Stimulated activated CD8-positive, alpha-beta memory T cell treated with anti-CD3 and anti-CD28 coated beads, Interleukin-4, amount 100 ng/mL, for 1 hour (primary cell): ENCODE measurements at places on chromosomes 2 and 18.
A peak's percentile ranks its signal among the peaks of the same experiment; 100 is the strongest.

- no peak for DNase-seq
Observed at GRCh38 chr2:218853766-218854165, 5.8 kb upstream of the WNT6 start.

GRCh38 chr2:33268246-33268831 is 208.1 kb upstream of the RASGRP3 start:
- DNase-seq = no peak

DNA sequence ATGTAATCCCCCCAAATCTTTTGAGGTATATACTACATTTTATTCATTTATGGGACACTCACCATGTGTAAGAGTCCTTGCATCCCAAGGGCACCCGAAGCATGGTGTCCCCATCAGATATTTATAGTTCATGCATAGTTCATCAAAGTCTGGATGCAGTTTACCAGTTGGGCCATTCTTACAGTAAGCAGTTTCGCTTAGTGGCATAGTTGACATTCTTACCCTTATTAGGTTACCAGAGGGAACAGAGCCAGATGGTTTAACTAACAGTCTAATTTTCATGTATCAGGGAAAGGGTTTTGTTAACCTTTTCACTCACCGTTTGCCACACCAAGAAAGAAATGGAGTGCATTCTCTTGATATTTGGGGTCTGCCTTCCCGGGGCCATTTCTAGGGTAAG is 7.1 kb downstream of the ZNF407 start:
- DNase-seq = no peak

- DNase-seq = no peak
Observed at GRCh38 chr2:54054271-54054670, 61.1 kb upstream of the ACYP2 start.

DNA sequence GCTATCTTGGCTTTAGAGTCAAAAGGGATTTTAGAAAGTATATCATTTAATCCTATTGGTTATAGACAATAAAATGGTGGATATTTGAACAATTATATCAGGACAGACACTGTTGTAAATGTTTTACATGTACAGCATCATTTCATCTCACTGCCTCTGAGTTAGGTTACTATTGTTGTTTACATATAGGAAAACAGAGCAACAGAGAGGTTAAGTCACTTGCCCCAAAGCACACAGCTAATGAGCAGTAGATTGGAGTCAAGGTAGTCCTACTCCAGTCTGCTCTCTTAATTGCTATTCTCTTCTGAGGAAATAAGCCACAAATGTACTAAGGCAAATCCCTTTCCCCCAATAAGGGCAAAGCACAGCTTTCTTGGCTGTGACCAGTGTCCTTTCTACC is 142.9 kb downstream of the MTX2 start:
- no peak for DNase-seq

DNA sequence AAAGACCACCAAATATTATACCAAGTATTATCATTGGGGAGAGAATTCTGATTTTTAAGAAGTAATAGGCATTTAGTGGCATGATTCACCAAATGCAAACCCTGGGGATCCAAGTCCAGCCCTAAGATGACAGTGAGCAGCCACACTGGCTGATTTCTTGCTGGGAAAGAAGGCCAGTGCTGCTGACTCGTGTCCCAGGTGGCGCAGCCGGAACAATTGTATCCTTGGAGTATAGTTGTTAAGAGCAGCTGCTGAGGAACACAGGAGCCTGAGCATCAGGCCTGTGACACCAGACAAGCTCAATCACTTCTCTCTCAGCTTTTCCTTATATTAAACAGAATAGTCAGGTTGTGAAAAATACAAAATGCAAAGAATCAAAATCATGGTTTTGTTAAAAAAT is 48.4 kb downstream of the LRP1B start:
- DNase-seq = no peak

DNA sequence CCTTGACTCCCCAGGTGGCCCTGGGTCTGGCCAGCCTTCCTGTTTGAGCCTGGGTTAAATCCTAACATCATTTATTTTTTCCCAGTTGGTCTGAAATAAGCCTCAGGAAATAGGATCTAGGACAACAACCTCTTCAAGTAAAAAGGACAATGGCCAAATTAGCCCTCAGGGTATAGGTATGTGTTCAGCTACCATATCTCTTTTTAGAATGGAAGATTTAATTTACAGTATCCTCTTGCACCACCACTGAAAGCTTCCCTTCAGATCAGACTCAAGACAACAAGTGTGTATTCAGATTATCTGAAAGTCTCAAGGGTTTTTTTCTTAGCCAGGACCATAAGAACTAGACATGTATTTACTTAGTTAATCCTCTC is 61.6 kb upstream of the CXCR4 start:
- no peak for DNase-seq

GRCh38 chr2:123073371-123073770 is 951.7 kb upstream of the CNTNAP5 start:
- no peak for DNase-seq

- no peak for DNase-seq
Observed at GRCh38 chr2:196263181-196263747, 91.9 kb upstream of the STK17B start.

GRCh38 chr2:42117923-42118753 is 51.0 kb upstream of the EML4 start:
- no peak for DNase-seq

DNA sequence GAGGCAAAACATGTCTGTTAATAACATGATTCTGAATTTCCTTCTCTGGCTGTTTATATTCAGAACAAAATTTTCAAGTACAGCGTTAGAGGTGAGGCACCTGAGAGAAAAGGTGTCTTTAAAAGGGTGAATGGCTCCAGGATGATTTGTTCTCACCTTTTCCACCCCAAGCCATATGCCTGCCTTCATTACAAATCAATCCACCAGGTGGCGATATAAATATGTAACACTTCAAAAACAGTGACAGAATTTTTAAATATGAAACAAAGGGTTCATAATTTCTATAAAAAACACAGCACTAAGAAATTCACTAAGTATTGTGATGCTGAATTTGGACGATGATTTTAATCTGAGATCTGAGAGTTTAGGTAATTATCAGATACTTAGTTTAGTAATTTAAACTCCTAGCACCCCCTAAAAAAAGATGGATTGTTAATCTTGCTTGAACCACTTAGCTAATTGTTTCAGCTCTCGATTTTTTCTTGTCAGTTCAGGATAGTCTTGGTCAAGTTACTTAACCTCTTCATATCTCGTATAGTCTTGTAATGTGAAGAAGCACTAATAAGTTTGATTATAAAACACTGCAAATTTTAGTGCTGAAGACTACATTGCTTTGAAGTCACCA is 528.8 kb downstream of the CPS1 start:
- DNase-seq = no peak

- DNase-seq = no peak
Observed at GRCh38 chr18:52598921-52599320, 258.9 kb downstream of the DCC start.

GRCh38 chr18:73933685-73934084 is 213.9 kb downstream of the FBXO15 start:
- no peak for DNase-seq

DNA sequence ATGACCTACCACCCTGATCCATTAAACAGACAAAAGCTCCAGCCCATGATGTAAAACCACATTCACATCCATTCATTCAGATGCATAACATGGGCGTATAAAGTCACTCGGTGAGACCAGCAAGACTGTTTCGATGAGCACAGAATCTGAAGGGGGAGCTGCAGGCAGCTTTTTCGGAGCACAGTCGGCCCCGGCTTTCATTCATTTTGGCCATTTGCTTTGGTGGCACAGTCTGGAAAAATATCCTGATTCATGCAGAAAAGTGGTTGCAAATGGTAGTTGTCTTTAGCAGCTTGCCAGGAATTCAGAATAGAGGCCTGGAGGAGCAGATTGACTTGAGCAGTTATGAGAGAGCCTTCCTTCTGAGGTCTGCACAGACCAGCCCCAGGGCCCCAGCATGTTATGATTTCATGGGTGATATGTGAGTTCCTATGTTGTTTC is 11.2 kb downstream of the ARID5A start:
- no peak for DNase-seq

GRCh38 chr2:75801234-75801982 is 90.7 kb upstream of the GCFC2 start:
- DNase-seq = no peak

GRCh38 chr2:127254386-127254981 is 34.4 kb upstream of the CYP27C1 start:
- DNase-seq = no peak

DNA sequence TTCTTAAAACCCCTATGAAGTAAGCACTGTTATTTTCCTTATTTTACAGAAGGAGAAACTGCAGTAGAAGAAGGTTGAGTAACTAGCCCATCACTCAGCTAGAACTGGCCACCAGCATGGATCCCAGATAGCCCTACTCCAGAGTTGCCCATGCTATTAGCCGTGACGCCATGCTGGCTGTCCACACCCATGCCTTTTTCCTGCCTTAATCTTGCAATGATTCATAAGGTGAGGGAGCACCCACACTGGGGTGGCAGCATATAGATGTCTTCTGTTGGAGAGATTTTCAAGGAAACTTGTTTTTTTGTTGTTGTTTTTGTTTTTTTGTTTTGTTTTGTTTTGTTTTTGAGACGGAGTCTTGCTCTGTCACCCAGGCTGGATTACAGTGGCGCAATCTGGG is 204.1 kb upstream of the HAAO start:
- DNase-seq = no peak

DNA sequence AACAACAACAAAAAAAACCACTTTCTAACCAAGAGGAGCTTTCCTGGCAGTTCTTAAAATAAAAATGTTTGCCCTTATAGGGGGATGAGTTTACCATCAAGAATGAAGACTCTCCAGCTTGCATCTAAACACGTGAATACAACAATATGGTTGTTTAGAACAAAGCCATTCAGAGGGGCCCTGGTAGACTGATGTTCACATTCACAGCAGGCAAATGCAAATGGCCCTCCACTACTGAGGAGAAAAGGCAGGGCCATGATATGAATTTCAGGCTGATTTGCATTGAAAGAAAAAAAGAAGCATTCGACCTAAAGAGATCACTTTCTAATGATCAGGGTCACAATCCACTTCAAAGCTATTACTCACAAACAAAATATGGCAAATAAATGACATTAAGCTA is 65.3 kb upstream of the OTOS start:
- DNase-seq = no peak

DNA sequence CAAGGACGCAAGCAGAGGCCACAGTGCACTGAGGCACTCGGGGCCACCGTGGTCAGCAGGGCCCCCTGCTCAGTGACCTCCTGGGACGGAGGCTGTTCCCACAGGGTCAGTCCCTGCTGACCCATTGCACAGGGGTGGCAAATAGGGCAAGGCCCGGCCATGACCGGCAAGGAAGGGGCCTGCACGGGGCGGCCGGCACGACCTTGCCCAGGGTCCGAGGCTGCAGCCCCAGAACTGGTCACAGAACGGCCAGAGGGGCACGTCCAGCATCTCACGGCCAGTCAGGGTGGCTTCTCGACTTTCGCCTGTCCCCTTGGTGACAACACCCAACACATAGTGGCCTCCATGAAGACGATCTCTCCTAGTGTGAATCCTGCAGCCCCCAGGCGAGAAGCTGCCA is 27.6 kb upstream of the OTOS start:
- no peak for DNase-seq

- DNase-seq = peak; percentile 56
Observed at GRCh38 chr2:38535744-38536506, 66.8 kb downstream of the HNRNPLL start.

DNA sequence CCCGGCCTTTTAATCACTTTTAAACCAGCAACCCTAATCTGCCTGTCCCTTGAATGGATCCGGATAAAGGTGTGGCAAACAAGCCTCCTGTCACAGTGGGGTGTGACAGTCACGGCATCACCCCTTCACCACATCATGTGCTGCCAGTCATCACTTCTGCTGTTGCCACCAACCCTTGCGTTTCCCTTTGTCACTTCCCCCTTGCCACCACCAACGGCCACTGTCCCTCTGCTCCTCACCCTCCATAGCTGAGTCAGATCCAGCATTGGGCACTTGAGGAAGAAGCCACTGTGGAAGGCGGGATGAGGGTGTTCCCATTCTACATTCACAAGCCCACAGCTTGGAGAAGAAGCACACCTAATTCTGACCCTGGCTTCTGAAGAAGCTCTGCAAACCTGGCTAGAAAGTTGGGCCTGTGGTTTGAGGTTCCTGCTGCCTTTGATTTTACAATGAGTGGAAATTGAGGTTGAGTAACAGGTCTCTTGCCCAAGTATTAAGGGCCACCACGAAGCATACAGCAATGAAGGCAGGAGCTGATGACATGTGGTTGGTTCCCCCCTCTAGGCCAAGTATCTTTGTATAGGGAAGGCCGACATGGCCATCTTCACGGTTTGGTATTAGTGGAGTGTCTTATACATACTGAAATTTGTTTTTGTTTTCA is 22.9 kb upstream of the DARS1 start:
- DNase-seq = peak; percentile 15

DNA sequence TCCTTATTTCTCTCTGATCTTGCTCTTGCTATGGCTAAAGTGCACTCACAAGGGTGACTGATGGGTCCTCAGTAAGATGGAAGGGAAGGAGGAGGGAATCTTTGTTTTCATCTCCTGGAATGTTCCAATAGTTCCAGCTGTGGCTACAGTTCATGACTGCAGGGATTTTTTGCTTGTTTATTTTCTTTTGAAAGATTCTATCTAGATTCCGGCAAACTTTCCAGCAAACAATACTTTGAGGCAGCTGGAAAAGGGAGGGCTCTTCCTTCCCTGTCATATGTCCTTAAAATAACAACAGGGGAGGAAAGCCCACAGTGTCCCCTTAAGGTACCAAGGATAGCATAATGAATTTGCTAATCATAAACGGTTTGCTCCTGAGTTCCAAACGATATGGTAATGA is 111.3 kb upstream of the SLC14A2 start:
- DNase-seq = no peak

DNA sequence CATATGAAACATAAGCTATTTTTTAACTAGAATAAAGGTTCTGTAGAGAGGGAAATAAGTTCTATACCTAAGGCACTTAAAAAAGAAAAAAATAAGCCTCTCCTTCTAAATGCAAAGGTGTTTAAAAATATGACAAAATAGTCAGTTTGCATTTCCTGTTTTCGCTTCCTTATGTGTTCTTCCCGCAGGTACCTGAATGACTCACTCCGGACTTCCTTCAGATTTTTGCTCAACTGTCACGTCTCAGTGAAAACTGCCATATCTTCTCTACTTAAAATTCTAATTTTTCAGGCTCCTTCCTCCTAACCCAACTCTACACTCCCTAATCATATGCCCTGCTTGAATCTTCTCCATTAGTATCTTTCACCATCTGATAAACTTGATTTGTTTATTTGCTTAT is 1333.1 kb downstream of the LRP1B start:
- DNase-seq = no peak

- no peak for DNase-seq
Observed at GRCh38 chr2:127619203-127619590, 26.8 kb upstream of the GPR17 start.

GRCh38 chr2:158194229-158194628 is 92.6 kb downstream of the UPP2 start:
- DNase-seq = no peak

- DNase-seq = no peak
Observed at GRCh38 chr2:205878999-205879762, 196.9 kb downstream of the NRP2 start.

DNA sequence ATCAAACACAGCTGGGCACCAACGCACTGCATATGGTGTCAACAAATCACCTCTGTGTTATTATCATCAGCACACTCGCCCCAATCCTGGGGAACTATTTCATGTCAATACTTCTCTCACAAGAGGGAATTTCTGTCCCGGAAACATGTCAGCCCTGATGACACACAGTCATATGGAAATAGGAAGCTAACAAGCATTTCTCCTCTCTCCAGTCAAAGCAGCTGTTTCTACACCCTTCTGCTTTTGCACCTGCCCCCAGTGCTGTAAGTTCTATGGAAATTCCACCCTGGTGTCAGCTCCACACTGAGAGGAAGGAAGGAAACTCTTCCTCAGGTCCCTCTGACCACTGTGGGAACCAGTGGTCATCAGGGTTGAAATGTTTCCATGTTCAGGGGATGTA is 447.6 kb upstream of the ID2 start:
- DNase-seq = no peak
